Fibroblast of lung (primary cell): ENCODE measurements at places on chromosomes 3 and 15. TPM values are rescaled to one million over a fixed set of nuclear protein-coding genes. Genes with fewer than 3 reads are reported as not detected.

CELF6 gene
- 0.17 and 0.26 TPM in 2 replicates for total RNA-seq

GRCh38 chr3:60746043-60746638 is 505.1 kb downstream of the FHIT start:
- H3K4me3 ChIP-seq = no peak overlapping the region
- H3K36me3 ChIP-seq = no peaks in the 10 kb centered on the region
- peak; percentile 15 for DNase-seq
- no peak overlapping the region for H3K27ac ChIP-seq

DNA sequence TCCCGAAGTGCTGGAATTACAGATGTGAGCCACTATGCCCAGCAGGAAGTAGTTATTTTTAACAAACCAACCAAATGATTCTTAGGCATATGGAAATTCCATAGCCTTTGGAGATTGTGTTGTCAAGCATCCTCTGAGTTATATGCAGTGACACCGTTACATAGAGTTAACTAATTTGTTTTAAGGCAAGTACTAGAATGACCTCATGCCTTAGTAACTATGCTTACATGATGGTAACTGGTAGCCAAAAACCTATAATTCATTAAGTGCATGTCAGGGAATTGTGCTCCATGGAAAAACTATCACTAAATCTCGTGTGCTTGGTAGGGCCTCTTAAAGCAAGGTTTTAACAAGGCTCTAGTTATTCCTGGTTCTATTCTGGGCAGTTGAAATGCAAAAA is 392.8 kb downstream of the TUSC7 start:
- H3K27me3 ChIP-seq = no peaks in the 10 kb centered on the region
- H3K4me1 ChIP-seq = no peaks in the 10 kb centered on the region
- H3K36me3 ChIP-seq = no peaks in the 10 kb centered on the region
- no peak for DNase-seq
- no peak overlapping the region for H3K4me3 ChIP-seq
- no peak overlapping the region for H3K27ac ChIP-seq

GYG1 gene
- 43.1 and 71.5 TPM in 2 replicates for total RNA-seq

DNA sequence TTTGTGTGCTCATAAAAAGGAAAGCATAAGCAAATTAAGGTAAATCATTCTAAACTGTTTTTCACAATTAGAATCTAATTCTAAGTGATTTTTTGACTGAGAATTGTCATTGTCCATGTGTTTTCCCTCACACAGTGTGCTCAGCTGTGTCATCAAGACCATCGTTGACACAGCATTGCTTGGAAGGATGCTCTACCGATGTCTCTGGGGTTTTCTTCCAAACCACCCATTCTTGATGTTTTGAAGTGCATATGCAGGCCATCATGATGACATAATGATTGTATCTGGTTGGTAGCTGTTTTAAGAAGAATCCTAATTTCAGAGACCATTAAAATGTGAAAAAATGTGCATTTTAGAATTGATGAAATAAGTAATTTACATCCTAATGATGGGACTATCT is 347.9 kb downstream of the RBMS3 start:
- H3K4me3 ChIP-seq = no peak overlapping the region
- H3K4me1 ChIP-seq = peaks cover 3% of the 10 kb centered on the region
- no peaks in the 10 kb centered on the region for H3K36me3 ChIP-seq

- no peaks in the 10 kb centered on the region for H3K27me3 ChIP-seq
- H3K4me3 ChIP-seq = no peak overlapping the region
- H3K36me3 ChIP-seq = no peaks in the 10 kb centered on the region
- H3K4me1 ChIP-seq = no peaks in the 10 kb centered on the region
- H3K27ac ChIP-seq = no peak overlapping the region
Observed at GRCh38 chr3:140233702-140234101, 298.7 kb downstream of the CLSTN2 start.

DNA sequence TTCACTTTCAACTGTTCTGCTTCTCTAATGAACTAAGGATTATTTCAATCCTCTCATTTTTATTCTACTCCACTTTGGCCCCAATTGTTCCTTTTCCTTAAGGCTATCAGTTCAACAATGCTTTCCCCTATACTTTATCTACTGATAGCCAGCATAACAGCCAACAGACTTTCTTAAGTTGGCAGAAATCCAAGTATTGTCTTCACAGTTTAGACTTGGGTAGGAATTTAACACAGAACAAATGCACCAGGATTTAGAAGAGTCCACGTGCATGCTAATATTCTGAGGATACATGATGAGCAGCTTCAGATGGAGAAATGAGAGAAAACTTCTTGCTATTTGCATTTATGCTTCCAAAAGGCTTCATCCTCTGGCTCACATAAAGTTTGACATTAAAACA is 54.8 kb downstream of the FBN1 start:
- peaks cover 1% of the 10 kb centered on the region for H3K36me3 ChIP-seq
- no peak overlapping the region for H3K27ac ChIP-seq
- DNase-seq = no peak
- no peak overlapping the region for H3K4me3 ChIP-seq

GOLGA8T gene
- 0.17 and 0.26 TPM in 2 replicates for total RNA-seq

GP5 gene
- total RNA-seq = under 0.01 and 0.17 TPM in 2 replicates

DNA sequence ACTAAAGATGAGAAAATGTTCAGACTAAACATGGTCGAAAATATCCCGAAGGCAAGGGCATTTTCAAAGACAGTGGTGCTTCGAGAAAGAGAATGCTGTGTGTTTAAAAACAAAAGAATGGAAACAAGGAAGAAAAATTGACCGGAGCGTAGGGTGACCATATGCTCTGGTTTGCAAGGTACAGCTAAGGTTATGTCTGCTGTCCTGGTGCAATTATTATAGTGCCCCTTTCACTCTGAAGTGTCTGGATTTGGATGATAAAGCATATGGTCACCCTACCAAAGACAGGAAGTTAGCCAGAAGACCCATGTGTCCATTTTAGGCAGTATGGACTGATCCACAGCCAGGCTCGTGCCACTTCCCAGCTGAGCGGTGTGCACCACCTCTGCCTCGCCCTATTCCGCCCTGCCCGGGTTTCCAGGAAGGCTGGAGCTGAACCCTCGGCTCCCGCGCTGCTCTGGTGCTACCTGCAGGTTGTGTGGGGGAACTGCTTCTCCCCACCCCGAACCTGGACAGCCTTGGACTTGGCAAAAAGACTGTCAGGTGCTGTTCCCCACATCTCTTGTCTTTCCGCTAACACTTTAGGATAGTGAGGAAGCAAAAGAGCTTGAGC is 25.2 kb downstream of the GOLGA6D start:
- H3K4me1 ChIP-seq = no peaks in the 10 kb centered on the region
- no peak overlapping the region for H3K4me3 ChIP-seq
- peaks cover 19% of the 10 kb centered on the region for H3K27me3 ChIP-seq
- H3K27ac ChIP-seq = no peak overlapping the region
- no peak for DNase-seq

DNA sequence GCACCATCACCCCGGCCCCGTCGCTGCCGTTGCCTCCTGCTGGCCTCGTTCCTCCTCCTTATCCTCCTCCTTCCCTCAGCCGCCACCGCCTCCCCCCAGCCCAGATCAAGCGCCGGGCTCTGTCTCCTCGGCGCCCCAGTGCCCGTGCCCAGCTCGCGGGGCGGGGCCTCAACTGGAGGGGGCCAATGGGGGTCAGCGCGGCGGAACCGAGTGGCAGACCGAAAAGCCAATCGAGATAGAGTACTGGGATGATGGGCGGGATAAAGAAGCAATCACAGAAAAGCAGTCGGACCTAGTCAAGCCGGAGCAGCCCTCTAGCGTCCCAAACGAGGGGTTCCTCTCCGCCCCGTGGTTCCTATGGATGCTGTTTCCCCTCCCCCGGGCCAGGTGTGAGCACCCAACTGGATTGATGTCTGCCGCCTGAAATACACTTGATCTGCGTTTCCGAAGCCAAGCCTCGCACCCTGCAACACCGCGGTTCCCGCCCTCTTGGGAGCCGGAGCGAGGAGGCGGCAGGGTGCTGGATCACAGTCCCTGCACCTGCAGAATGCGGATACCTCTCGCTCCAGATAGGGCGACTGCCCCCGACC is at the start of gene FRMD5:
TSS of gene FRMD5 (minus strand) at position 121 of the 590 bp plus-strand sequence.
- peak within 1 kb of the TSS; percentile 59 for H3K4me3 ChIP-seq

- no peaks in the 10 kb centered on the region for H3K27me3 ChIP-seq
- H3K27ac ChIP-seq = no peak overlapping the region
- no peak overlapping the region for H3K4me3 ChIP-seq
Observed at GRCh38 chr3:148208975-148209374, 488.7 kb upstream of the AGTR1 start.

DNA sequence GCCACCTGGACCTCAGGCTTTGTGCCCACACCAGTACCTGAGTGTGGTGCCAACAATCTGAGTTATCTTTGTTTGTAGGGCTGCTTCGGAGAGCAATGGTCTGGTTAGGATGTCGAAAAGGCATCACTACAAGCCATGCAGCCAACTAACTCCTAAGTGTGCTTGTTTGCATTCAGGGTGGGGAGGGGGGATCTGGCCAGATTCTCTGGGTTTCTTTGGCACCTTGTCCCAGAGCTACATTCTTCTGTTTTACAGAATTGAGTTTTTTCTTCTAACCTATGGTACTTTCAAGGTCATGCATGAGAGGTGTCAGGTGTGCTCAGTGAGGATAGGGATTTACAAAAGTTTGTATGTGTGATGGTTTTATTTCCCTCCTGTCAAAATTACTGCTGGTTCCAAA is 391.4 kb upstream of the RARB start:
- no peaks in the 10 kb centered on the region for H3K27me3 ChIP-seq
- H3K36me3 ChIP-seq = no peaks in the 10 kb centered on the region
- H3K27ac ChIP-seq = no peak overlapping the region
- DNase-seq = no peak
- peaks cover 12% of the 10 kb centered on the region for H3K4me1 ChIP-seq
- H3K4me3 ChIP-seq = no peak overlapping the region

- H3K4me3 ChIP-seq = no peak overlapping the region
- DNase-seq = no peak
- H3K36me3 ChIP-seq = peaks cover 2% of the 10 kb centered on the region
- peaks cover 3% of the 10 kb centered on the region for H3K27me3 ChIP-seq
Observed at GRCh38 chr3:184584464-184584891, 22.9 kb downstream of the EPHB3 start.

DNA sequence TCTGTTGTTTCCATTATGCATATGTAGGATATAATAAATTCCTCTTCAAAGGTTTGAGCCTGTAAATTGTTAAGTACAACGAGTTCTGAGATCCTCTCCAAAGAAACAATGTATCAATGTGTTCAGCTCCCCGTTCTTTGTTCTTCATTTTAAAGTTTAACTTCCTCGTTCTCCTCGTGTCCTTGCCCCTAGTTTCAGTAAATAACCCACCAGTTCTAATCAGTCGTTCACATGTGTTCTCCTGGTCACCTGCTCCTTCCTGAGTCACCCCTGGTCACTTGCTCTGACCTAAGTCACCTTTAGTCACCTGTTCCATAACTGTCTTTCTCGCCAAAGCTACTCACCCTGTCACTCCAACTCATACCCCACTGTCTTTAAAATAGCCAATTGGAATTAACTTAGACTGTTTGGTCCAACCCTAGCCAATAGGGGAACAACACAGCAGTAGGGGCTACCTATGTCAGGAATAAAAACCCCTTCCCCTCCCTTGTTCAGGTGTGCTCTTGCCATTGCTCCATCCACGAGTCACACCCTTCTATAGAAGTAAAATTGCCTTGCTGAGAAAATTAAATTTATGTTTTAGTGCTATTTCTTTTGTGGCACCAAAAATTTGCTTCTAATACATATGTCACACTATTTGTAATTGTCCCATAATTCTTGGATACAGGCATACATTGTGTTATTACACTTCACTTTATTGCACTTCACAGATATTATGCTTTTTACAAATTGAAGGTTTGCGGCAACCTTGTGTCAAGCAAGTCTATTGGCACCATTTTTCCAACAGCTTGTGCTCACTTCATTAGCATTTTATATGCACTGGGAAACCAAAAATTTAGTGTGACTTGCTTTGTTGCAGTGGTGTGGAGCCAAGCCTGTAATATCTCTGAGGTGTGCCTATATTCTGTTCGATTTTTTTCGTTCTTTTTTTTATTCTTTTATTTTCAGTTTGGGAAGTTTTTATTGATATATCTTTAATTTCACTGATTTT is 15.3 kb upstream of the MCF2L2 start:
- no peak for DNase-seq
- no peaks in the 10 kb centered on the region for H3K36me3 ChIP-seq
- no peak overlapping the region for H3K27ac ChIP-seq
- no peak overlapping the region for H3K4me3 ChIP-seq
- no peaks in the 10 kb centered on the region for H3K4me1 ChIP-seq

- H3K4me1 ChIP-seq = no peaks in the 10 kb centered on the region
- no peak overlapping the region for H3K27ac ChIP-seq
Observed at GRCh38 chr3:41131224-41131623, 68.1 kb upstream of the CTNNB1 start.

DNA sequence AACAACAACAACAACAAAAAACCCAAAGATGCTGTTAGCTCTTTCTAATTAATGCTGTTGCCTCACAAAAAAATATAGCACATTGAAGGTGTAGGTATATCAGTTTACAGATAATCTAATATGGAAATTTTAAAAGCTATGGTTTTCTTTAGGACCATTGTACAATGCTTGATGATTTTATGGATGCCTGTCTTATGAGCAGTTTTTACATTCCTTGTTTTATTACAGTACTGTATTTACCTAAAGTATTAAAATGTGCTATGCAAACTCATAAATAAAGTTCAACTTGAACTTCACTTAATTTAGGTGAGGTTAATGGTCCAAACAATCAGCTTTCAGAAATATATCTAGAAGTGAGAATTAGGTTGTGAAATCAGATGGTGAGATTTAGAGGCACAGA is 212.2 kb upstream of the GOLIM4 start:
- no peaks in the 10 kb centered on the region for H3K36me3 ChIP-seq
- no peaks in the 10 kb centered on the region for H3K4me1 ChIP-seq
- H3K4me3 ChIP-seq = no peak overlapping the region
- no peak overlapping the region for H3K27ac ChIP-seq

- H3K36me3 ChIP-seq = no peaks in the 10 kb centered on the region
- no peaks in the 10 kb centered on the region for H3K27me3 ChIP-seq
- H3K4me1 ChIP-seq = no peaks in the 10 kb centered on the region
Observed at GRCh38 chr3:179765396-179765795, 112.6 kb downstream of the USP13 start.

- no peak for DNase-seq
- H3K4me1 ChIP-seq = peaks cover 4% of the 10 kb centered on the region
- no peaks in the 10 kb centered on the region for H3K27me3 ChIP-seq
- no peak overlapping the region for H3K27ac ChIP-seq
- H3K36me3 ChIP-seq = no peaks in the 10 kb centered on the region
Observed at GRCh38 chr15:72967811-72968530, 84.3 kb upstream of the NEO1 start.

CYP11A1 gene
- total RNA-seq = 0.33 and 0.51 TPM in 2 replicates

- H3K36me3 ChIP-seq = no peaks in the 10 kb centered on the region
- H3K27ac ChIP-seq = peak overlapping the region; percentile 91
- H3K4me1 ChIP-seq = peaks cover 4% of the 10 kb centered on the region
- DNase-seq = peak; percentile 88
Observed at GRCh38 chr3:15983232-15983631, 185.5 kb upstream of the ANKRD28 start.

MAN2A2 gene
- 18.2 and 36.0 TPM in 2 replicates for total RNA-seq

FRMD5 gene
- 1.3 and 4.3 TPM in 2 replicates for total RNA-seq

GHSR gene
- total RNA-seq = not detected in 2 replicates
